ENCODE measurements at places on chromosomes 1 and 21.

DNA sequence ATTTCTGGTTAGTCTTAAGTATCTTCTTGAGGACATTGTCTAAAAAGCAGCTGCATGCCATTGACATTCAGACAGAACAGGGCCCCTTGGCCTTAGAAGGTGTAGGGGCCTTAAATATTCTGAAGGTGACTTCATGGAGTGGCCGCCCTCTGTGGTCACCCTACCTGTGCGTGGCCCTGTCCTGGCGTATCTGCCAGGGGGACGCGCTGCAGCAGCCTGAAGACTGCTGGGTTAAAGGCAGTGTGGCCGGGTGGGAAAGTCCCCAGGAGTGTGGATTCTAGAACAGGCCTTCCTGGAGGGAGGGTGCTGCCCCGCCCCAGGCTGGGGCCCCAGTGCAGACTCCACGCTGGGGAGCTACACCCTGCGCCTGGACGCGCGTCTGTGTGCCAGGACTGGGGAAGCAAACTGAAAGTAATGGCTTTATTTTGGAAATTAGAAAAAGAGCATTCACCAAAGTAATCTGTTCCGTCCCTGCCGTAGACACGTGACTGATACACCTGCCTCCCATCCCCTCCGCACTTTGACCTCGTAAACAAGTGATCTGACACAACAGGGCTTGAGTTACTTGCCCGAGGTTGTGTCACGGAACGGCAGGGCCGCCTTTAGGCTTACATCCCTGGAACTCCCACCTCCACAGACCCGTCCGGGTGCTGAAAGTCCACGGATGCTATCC lies 1.8 kb downstream of the AGPAT3 start:
- no peak for DNase-seq

- no peak for DNase-seq
Observed at GRCh38 chr1:36628804-36629203, 146.1 kb upstream of the CSF3R start.

DNA sequence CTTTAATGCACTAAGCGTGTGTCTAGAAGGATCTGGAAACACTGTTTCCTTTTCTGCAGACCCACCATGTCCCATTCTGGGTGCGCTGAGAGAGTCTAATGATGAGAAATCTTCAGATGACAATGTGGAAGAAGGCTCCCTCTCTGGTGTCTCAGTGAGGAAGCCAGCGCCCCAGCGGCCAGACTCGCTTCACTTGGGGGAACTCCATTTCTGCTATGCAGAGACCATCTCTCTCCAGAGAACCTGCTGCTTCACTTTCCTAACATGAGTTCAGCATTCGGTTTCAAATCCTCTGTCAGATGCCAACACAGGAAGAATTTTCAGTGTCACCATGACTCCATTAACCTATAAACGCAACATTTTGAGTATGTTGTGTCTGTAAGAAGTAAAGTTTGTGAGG lies 121.8 kb downstream of the SYF2 start:
- DNase-seq: no peak

DNA sequence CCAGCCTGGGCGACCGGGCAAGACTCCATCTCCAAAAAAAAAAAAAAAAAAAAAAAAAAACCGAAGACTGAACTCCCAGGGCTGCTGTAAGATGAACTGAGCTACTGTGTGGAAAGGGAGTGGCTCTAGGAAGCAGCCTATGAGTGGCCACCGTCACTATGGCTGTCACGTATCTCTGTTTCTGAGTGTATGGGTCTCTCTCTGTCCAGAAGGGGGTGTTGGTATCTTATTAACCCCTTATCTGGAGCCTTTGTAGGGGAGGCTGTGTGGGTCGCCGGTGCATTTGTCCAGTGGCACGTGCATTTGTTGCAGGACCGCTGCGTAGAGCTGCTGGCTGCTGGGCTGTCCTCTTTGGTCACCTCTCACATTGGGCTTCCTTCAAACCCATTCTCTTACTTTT lies 326.6 kb downstream of the CAMTA1 start:
- DNase-seq: no peak

GRCh38 chr1:242811092-242811840 lies 286.8 kb upstream of the PLD5 start:
- no peak for DNase-seq

GRCh38 chr1:168442931-168443330 lies 100.9 kb downstream of the XCL2 start:
- no peak for DNase-seq

DNA sequence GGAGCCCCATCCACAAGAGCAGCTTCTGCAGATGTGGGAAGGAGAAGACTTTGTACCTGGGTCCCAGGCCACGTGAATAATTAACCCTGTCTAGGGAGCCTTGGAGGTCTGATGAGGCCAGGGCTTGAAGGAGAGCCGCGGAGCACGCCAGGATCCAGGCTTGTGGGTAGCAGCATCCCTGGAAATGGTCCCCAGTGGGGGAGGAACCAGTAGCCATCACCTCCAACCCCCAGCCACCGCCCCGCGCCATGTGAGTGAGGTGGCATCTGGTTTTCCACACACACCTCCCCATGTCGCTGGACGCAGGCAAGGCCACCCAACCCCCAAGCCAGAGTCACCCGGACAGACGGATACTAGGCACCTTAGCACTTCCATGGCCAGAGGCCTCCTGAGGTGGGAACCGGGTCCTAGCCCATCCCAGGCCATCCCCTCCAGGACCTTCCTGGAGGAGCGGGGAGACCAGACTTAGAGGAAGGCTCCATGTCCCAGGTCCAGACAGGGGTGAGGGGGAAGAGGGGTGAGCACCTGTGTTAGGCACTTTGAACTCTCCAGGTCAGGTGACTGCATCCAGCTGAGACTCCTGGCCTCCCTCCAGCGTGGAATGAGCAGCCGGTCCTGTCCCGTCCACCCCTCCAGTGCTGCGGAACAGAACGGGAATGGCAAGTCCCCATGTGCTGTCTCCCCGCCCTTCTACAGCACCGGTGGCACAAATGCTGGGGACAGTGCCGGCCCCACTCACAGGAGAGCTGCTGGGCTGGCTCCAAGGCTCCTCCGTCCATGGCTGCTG lies 53.2 kb downstream of the RIPK4 start:
- DNase-seq: no peak

DNA sequence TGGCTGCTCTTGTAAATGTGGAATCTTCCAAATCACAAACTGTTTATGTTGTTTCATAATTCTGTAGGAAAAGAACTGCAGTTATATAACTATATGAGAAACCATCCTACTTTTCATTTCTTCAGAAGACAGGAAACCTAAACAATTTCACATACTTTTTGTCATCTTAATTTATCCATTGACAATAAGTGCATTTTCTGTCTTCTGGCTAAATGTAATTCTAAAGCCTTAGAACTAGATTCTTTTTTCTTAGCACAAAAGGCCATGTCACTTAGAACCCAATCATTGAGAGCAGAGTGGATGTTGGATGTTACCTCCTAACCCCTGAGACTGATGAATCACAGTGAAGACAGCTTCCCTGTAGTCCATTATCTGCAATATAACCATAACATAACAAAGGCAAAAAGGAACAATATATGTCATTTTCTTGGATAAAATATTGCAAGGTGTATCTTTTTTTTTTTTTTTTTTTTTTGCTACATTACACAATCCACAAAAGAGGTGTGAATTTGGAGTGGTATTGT lies 410.2 kb upstream of the PRMT6 start:
- no peak for DNase-seq

- DNase-seq: no peak
Observed at GRCh38 chr1:85360730-85361493, 84.5 kb upstream of the BCL10 start.

DNA sequence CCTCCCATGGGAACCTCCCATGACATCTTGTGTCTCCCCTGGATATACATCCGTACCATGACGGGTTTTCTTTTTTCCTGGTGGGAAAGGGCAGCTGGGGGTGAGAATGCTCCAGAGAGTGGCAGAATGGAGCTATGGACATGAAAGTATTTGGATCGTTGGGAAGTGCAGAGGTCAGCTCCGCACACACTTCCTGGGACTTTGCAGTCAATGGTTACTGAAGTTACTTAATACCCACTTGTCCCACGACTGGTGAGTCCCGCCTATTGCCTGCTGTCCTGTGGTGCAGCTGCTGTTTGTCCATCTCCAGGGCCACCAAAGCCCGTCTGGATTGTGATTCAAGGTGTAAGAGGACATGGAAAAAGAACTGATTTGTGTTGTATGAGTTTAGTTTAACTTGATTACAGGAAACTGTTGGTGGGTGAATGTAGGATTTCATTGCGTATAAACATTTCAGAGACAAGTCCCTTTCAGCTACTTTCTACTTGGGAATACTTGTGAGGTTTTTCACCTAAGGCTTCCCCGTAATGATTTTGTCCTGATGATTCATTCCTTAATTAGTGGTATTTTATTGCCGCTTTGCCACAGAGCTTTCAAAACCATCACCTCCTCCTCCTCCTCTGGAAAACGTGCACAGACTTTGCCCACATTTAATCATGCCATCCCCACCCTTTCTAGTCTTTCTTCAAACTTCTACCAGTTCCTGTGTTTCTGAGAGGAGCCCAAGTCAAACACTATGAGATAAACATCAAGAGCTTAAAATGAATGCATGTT lies 308.8 kb downstream of the KIF26B start:
- no peak for DNase-seq

DNA sequence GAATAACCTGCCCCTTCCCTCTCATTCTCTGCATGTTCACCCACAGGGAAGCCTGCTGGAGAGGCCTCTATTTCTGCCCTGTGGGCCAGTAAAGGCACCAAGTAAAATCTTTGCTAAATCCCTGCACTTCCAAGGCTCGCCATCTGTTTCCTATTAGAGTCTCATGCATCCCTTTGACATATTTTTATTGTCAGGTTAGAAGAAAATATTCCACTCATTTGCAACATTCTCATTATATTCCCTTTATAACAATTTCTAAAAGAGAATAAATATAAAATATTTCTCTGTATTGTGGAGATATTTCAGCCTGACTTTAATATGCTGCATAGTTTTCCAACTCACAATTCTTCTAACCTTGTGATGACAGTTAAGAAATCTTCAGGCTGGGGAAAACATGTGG lies 340.4 kb upstream of the VAMP3 start:
- DNase-seq: no peak

- DNase-seq: no peak
Observed at GRCh38 chr1:92168657-92169056, 49.1 kb upstream of the C1orf146 start.

- DNase-seq: no peak
Observed at GRCh38 chr1:93716941-93717368, 35.3 kb upstream of the BCAR3 start.

DNA sequence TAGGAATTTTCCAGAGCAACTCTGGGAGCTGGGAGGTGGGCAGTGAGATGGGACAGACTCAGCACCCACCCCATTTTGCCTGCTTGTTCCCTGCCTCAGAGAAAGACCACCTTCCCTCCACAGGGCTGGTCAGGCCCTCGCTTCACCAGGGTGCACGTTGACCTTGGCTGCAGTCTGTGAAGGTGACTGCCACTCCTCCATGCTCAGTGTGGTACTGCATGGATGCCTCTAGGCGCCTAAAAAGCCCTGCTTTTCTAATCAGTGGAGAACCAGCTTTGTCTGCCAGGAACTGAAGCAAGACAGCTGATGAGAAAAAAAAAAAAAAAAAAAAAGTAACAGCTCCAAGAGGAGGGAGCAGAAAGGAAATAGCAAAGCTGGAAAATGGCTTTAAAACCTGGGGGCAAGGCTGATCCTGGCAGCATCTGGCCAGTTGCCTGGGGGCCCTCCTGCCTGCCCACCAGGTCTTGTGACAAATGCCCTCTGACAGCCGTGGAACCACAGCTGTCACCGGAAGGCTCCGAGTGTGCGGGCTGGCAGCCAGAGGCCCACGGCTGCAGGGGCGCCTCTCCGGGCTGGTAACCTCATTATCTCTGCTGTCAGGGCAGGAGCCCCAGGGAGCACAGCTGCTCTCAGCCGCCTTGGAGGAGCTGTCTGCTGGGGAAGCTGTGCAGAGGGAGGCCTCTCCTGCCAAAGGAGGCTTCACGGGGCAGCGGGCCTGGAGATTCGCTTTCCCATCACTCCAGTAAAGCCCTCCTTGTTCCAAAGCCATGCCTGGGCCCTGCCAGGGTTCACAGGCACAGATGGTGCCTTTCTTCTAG lies 13.7 kb downstream of the KIAA1614 start:
- DNase-seq: peak; percentile 50

- DNase-seq: no peak
Observed at GRCh38 chr1:206706806-206707366, 22.2 kb downstream of the MAPKAPK2 start.

DNA sequence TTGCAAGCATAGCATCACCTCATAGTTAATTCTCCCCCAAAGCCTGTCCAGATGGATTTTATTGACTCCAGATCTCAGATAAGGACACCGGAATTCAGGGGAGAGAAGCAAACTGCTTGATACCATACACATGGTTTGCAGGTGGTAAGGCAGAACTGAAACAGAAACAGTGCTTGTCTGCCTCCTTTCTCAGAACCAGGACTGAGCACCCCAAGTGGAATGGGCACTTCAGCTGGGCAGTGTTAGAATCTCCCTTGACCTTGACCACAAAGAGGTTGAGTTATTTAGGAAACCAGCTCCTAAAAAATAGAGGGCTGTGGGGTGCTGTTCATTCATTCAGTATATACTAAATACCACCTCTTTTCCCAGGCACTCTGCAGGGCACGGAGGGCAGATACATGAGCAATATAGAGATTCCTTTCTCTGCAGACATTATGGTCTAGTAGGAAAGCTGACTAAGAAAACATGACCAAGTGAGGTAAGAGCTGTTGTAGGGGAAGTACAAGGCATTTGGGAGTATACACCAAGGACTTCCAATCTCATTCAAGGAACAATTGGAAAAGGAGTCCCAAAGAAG lies 185.2 kb downstream of the C1orf94 start:
- DNase-seq: no peak

- DNase-seq: no peak
Observed at GRCh38 chr1:7382971-7383370, 388.1 kb upstream of the VAMP3 start.

Data from bone marrow (tissue), 2 donors.